ENCODE measurements at places on chromosomes 16 and 17.

DNA sequence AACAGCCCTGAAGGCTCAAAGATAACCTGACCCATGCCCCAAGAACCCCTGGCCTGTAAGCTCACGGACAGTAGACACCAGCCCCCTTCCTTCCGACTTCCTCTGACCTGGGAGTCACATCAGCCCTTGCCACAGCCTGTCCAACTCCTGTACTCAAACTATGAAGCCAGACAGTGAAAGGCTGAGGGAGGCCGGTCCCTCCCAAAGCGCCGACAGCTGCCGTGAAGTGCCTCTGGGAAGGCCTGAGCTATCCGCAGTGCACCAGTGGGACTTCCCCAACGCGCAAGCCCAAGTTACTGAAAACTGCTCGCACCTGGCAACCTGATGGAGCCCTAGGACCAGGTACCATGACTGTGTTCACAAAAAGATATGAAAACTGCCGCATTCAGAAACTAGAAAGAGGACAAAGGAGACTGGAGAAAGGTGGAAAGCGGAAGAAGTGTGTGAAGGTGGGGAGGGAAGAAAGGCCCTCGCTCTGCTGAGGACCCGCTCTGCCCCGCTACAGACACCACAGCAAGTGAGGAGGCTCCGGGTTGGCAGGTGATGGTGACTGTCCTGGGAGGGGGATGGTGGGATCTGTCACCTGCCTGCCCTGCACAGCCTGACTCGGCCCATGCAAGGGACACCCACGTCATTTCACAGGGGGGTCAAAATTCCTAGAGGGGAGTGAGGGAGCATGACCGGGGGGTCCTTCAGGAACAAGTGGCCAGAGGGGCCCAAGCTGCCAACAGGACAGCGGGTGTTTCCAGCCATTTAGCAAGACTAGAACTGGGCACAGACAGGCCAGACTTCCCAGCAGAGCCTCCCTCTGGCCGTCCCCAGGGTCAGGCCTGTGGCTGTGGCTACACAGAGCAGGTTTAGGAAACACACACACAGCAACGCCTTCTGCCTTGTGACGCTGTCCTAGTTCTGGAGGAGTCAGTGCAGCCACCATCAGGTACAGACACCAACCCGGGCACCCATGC lies 13.1 kb upstream of the TRAP1 start:
- DNase-seq: peak; percentile 50

DNA sequence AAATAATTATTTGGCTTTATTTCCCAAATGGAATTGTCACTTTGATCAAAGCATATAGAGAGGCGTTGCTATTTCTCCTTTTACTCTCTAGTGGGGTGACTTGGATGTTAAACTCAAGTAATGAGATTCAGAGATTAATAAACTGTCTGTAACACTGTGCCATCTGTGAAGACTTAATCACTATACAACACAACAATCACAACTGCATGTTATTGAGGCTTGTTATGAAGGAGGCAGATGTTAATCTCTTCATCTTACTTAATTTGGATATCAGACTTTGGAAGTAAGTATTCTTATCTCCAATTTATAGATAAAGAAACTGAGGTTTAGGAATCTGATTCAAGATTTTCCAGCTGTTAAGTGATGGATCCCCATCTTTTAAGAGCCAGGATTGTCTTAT lies 132.5 kb downstream of the CNTNAP4 start:
- DNase-seq: no peak

DNA sequence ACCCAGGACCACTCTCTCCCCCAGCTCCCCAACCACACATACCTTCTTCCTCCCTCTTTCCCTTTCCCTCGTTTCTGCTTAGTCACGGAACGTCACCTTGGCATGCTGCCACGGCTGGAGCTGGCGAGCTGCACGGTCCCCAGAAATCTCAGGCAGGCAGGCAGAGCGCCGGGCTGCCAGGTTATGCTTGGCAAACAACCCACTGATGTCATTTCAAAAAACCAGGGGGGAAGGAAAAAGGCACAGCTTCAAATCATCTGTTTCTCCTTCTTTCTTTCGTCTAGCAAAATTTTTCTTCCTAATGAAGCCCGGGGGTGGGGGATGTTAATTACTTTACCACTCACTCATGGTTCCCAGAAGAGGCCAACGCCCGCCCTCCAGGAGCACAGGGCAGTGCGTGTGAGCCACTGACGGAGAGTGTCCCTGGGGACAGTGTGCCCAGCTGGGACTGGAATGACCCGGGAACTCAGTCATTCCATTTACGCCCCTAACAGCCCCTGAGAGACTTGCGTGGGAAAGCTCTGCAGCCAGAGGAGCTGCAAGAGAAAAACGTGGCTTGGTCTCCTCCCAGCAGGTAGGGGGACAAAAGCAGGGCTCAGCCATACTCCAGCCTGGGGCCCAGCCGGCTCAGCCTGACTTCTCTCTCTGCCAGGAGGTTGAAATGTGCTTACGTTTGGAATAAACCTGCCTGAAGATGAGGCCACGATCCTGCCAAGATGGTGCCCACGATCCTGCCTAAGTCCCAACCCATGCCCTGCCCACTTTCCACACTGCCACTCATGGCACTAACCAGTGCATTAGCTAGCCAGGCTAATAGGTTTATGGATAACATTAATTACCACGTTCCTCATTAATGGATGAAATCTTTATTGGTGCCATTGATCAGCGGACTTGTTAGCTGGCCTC lies 198.9 kb downstream of the ZFHX3 start:
- DNase-seq: peak; percentile 92

DNA sequence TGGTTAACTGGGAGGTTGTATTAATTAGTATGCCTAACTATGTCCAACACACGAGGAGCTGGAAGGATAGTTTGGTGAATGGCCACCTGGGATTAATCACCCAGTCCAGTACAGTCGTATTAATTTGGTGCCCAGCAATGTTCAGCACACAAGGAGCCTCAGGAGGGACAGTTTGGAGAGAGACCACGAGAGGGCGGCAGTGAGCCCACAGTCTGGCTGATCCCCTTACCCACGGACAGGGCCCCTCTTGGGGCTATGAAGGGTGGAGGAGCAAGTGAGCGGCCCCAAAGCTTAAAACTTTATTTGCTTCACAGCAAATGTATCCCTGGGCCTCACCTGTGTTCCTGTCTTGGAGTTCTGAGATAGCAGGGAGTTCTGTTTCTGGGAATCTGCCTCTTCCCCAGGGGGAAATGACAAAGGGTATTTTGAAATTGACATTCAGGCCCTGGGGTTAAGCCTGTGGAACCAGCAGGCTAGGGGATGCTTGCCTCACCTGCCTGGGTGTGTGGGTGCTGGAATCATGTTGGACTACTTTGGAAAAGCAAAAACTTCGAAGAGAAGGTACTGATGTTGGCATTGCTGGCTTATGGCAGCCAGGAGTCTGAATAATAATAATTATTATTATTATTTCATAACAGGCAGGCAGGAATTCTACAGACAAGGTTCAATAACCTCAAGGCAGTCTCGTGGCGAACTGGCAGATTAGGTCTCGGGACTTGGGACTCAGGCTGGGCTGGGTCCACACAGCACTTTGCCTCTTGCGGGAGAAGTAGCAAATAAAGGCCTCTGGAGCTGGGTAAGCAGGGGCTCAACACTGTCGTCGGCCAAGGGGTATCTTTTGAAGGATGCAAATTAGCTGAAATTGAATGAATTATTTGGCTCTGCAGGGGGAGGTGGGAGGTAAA lies 227.6 kb upstream of the ASIC2 start:
- peak; percentile 58 for DNase-seq

GRCh38 chr16:68469796-68470460 lies 21.6 kb upstream of the SMPD3 start:
- no peak for DNase-seq

DNA sequence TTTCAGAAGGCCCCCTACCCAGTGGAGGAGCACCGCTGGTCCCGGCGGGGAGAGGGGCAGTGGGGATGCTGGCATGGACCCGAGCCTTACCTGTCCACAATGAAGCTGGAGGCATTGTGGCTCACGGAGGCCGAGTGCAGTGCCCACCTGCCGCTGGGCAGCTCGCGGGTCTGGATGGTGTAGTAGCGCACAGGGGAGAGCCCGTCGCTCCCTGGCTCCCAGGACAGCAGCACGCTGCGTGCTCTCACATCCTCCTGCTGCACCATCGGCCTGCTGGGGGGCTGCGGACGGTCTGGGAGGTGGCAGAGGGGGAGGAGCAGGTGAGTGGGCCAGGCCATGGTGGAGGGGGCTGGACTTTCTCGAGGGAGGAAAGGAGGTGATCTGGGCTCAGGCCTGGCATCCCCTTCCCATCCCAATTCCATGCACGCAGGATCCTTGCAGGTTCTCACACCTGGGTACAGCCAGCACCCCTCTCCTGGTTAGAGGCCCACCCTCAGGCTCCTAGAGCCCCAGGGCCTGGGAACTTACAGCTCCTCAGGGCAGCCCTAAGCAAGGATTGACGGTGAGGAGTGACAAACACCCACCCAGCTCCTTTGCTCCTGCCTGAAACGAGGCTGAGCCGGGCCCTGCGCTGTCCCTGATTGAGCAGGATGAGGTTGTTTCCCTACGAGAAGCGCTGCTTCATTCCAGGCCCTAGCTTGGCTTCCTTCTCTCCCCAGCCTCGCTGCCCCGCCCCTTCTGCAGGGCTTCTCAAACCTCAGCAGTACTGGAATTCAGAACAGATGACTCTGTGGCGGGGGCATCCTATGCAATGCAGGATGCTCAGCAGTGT lies 76.2 kb upstream of the CDC42EP4 start:
- DNase-seq: no peak

GRCh38 chr17:59149841-59150511 lies 5.0 kb downstream of the SKA2 start:
- no peak for DNase-seq

- no peak for DNase-seq
These were observed 53.4 kb downstream of the ABCC12 start for GRCh38 chr16:48102083-48103008.

GRCh38 chr17:5588584-5588983 lies 4.3 kb upstream of the NLRP1 start:
- no peak for DNase-seq

GRCh38 chr17:65595071-65595656 lies 33.7 kb upstream of the AXIN2 start:
- no peak for DNase-seq

- DNase-seq: no peak
These were observed 8.2 kb upstream of the TBKBP1 start for GRCh38 chr17:47685556-47686275.

DNA sequence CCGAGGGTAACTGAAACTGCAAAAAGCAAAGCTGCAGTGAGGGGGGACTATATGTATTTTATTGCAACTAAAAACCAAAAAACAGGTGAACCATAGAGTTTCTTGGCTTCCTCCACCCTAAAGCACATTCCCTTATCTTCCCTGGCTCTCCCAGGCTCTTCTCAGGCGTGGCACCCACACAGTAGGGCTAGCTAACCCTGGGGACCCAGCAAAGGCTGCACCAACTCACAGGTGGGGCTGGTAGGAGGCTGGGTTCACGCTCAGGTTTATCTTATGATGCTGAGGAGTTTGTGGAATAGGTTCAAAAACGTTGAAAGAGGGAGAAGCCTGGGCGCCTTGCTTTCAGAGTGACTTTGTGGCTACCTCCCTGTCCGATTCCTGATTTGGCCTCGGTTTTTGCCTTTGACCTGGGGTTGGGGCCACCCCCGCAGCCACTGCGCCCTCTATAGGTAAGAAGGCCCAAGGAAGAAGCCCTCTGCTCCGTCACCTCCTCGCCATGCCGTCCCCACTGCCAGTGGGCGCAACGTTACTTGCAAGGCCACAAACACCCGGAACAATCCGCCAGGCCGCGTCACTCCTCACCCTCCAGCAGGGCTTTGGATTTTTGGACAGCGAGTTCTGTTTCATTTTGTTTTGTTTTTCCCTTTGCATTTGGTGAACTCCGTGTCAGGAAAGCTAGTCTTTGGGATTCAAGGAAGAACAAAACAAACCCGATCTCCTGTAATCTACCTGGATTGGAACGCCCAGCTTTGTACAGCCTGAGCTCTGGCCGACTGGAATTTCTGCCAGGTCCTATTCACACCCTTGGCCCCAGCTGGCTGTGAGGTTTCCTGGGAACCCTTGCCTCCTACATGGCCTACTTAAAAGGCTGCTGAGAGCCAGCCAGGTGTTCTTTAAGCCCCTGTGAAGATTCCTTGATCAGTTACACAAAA lies 60.8 kb downstream of the TBC1D16 start:
- peak; percentile 59 for DNase-seq

GRCh38 chr16:77905374-77905920 lies 116.9 kb upstream of the CLEC3A start:
- DNase-seq: no peak

GRCh38 chr16:81621496-81621895 lies 157.6 kb upstream of the PLCG2 start:
- no peak for DNase-seq

DNA sequence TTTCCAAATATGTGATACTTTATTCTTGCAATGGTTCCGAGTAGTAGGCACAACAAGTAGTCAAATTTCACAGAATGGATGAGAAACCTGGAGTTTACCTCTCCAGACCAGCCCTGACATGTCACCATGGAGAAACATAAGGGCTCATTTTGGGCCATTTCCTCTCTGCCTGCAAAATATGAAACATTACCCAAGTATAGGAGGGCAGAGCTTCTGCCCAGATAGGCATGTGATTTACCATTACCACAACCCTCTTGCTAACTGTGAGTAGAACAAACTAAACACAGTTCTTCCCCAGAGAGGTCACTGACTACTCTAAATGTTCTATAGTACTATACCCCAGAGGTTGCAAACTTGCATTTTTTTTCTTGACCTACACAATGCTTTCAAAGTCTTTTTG lies 15.7 kb upstream of the KPNB1 start:
- no peak for DNase-seq

DNA sequence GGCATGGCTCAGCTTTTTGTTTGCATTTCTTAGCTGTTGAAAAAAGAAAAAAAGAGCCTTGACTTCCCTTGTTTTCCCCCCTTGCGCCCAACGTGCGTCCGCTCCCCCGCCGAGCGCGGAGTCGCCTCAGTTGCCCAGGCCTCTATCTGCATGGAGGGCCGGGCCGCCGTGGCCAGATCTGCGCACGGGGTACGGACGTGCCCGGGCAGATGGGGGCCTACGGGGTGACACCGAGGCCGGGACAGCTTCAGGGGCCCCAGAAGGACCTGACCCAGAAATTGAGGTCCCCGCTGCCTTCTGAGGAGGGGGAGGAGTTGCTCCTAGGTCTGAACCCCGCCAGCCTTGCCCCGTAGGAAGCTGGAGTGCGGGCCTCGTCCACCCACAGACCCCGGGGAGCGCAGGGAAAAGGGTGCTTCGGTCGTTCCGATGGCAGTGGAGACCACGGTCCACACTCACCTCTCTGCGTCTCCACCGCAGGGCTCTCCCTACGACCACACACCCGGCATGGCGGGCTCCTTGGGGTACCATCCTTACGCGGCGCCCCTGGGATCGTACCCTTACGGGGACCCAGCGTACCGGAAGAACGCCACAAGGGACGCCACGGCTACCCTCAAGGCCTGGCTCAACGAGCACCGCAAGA lies 1.5 kb downstream of the IRX5 start:
- DNase-seq: no peak

DNA sequence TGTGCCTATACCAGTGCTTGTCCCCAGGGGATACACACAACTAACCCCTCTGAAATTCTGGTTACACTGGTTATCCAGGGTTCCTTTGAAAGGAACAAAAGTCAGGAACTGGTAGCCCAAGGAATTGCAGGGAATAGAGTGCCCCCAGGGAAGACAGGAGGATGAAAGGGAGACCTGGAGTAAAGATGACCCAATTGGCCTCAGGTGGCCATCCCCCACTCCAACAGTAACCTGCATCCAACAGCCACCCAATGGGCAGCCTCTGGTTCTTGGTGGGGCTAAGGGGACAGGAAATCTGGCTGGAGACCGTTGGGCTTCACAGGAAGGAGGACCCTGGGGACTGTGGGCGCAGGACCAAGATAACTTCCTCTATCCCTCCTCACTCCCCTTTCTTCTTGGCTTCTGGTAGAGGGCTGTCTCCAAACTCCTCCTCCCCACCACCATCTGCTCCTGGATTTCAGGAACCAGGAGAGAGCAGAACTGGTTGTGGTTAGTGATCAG lies 826 bp upstream of the MPO start:
- DNase-seq: no peak
